ENCODE measurements at places on chromosomes 4 and X.

DNA sequence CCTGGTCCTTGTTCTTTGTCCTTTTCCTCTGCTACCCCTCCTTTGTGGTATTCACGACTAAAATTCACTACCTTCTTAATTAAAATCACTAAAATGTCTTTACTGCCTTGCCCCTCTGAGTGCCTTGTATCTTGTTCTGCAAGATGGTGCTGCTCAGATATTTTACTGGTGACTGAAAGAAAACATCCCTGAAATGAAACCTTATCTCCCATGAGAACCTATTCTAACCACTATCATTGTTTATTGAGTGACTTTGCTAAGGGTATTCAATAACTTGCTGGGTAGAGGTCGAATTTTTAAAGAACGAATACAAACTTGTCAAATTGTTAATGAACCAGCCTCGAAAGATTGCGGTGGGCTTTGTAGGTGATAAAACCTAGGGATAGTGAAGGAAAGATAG is 52.8 kb downstream of the SPRY1 start:
- no peak for DNase-seq

DNA sequence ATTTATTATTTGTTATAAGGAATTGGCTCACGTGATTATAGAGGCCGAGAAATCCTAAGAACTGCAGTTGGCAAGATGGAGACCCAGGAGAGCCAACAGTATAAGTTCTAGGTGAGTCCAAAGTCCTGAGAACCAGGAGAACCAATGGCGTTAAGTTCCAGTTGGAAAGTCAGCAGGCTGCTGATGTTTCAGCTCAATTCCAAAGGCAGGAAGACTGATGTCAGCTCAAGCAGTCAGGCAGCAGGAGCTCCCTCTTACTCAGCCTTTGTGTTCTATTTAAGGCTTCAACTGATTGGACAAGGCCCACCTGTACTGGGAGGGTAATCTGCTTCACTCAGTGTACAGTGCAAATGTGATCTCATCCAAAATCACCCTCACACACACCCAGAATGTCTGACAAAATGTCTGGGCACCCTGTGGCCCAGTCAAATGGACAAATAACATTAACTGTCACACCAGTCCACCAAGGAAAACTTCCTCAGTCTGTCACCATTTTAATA is 30.8 kb upstream of the TBL1X start:
- DNase-seq: no peak

DNA sequence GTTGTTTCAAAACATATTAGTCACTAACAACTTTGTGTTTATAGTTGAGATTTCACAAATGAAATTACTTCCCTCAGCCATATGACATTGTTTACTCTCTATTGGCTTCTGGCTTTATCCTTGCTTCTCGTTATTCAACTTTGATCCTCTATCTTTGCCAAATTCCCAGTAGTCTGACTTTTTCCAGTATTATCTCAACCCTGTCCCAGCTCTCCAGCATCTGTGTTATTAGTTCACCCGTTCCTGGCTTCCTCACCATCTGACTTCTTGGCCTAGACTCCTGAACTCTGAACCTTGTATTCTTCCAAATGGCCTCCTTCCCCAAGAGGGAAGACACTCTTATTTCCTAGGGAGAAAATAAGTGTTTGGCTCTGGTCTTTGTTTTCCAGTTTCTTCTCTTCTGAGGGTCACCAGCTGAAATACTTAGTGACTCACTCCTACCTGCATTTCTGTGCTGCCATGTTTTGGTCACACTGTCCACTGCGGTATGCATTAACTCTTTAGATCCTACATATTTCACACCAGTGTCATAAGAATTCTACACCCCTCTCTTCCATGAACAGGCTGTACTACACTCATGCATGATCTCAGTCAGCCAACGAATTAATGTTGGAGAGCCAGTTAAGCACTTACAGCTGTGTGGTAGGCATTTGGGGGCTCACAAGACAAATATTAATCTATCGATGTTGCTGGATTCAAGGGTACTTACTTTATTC is 17.0 kb upstream of the ARHGAP24 start:
- DNase-seq: no peak

- DNase-seq: no peak
Observed at GRCh38 chr4:4200624-4201023, 26.1 kb downstream of the OTOP1 start.

DNA sequence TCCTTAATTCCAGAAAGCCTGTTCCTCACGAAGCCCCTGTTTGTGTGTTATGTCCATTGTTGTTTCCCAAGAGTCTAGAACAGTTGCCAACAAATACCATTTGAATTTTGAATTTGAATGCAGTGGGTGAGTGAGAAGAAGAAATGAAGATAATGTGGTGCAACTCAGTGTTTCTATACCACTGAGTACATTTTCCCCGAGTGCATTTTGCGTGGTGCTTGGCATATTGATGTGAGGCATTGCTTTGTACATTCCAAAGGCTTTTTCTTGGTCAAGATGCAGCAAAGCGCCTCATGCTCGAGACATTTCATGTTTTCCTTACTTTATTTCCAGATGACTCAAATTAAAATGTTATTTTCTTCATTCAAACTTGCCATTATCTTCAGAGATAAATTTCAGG is 253.1 kb upstream of the RPS6KA3 start:
- no peak for DNase-seq

- no peak for DNase-seq
Observed at GRCh38 chrX:115565888-115566287, 4.9 kb downstream of the PLS3 start.

DNA sequence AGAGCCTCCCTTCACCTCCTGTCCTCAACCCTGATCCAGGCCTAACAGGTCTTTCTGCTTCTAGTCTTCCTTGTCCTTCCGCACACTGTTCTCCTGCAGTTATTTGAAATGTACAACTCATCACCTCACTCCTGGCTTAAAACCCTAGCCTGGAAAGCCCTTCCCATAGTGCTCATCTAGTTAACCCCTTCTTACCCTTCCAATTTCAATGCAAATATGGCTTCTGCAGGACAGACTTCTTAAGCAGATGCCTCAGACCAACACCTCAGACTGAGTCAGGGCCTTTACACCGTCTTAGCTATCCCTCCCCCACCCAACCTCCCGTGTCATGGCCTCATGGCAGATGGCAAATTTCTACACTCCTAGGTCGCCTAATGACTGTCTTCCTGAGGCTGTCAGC is 130.4 kb downstream of the BCOR start:
- DNase-seq: no peak

- DNase-seq: no peak
Observed at GRCh38 chr4:17884063-17884462, 73.3 kb downstream of the NCAPG start.

GRCh38 chr4:139279760-139280620 is at the start of gene MGARP:
TSS of gene MGARP (minus strand) at chr4:139280225. CDS start at chr4:139280158, 67 bp downstream.
- no peak for DNase-seq

GRCh38 chr4:100833906-100834305 is 316.1 kb upstream of the EMCN start:
- DNase-seq: no peak

DNA sequence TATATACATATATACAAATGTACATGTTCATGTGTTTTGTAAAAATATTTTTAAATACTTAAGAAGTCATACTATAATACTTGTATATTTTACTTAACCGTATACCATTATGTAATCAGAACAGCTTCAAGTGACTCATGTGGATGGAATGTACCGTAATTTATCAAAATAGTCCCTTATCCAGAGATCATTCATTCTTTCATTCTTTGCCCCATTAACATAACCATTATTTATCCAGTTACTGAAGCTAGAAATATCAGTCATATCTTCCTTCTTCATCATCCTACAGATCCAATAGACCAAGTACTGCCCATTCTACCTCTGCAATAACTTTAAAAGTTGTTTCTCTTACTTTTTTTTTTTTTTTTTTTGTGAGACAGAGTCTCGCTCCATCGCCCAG is 164.2 kb downstream of the MAB21L2 start:
- DNase-seq: no peak

GRCh38 chr4:150680651-150681050 is 98.7 kb downstream of the MAB21L2 start:
- no peak for DNase-seq

- DNase-seq: no peak
Observed at GRCh38 chr4:48237996-48238645, 31.5 kb downstream of the TEC start.

DNA sequence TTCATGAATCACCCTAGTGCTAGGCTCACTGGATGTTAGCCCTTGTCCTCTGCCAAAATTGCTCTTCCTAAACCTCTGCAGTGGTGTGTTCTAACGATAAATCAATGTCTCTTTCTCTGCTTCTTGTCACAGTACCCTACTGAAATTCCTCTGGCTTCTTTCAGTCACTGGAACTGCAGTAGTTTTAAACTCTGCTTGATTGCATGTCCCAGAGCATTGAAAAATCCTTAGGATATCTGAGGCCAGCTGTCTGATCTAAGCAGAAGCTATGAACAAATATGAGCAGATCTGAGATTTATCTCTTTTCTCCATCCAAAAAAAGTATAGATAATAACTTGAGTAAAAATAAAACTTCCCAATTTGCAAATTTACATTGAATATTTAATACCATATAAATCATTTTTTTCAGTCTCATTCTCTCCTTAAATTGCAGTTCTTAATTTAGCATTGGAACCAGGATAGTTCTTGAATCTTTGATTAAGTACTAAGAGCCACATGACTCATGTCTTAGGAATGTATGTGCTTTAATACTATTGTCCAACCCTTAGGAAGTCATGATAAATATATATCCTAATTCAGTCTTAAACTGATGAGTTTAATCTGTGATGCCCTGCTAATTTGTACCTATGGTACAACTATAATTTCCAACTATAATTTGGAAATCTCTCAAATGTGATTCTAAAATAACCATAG is 169.7 kb downstream of the PDHA2 start:
- no peak for DNase-seq

DNA sequence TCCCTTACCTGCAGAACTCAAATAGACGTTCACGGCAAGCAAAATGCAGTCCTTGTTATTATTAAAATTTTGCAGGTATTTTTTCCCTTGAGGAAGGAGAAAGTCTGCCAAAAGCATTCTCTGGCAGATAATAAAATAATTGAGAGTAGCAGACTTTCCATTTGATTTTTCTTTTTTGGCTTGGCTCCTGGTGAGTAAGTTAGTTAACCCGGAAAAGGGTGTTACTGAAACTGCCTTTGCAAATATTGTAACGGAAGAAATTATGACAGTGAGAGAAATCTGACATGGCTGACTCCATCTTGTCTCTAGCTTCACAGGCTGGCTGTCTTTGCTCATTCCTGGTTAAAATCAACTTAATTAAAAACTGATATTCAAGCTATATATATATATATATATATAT is 100.5 kb downstream of the GPR143 start:
- DNase-seq: no peak

- DNase-seq: no peak
Observed at GRCh38 chrX:10582215-10582733, 38.1 kb downstream of the MID1 start.

DNA sequence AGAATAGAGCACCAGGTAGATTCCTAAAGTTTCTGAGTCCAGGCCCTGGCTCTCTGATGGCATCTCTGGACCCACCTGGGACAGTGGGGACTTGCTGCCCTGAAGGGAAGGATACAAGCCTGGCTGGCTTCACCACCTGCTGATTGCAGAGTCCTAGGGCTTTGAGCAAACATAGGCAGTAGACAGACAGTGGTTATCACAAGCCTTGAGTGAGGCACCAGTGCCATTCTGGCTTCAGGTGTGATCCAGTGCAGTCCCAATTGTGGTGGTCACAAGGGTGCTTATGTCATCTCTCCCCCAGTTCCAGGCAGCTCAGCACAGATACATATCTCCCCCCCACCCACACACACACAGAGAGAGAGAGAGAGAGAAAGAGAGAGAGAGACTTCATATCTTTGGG is 6.6 kb upstream of the PRRG3 start:
- no peak for DNase-seq

DNA sequence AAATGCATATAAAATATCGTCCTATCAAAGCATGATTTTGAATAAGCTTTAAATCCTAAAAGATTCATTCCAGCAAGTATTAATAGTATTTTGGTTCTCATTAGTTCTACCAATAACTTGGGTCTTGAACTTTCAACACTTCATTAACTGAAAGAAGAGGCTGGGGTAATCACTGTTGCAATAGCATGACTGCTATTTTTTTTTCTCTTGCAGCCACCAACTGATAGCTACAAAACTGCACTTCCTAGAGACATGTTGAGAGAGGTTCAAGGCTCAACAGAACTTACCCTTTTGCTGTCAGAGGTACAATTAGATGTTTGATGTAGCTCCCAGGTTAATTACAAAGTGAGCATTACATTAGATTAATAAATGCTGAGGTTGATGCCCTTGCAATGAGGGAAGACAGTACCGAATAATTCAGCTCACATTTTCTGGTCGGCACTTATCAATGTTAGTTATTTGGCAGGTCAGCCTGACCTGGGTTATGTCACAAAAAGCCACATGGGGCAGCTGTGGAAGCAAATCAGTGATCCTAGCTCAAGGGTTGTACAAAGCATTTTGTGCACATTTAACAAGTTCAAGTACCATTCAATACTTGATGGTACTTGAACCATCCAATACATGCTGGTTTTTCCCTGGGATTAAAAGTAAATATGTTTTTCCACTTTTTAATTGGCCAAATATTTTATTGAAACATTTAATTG is 29.9 kb upstream of the TET2 start:
- DNase-seq: no peak

DNA sequence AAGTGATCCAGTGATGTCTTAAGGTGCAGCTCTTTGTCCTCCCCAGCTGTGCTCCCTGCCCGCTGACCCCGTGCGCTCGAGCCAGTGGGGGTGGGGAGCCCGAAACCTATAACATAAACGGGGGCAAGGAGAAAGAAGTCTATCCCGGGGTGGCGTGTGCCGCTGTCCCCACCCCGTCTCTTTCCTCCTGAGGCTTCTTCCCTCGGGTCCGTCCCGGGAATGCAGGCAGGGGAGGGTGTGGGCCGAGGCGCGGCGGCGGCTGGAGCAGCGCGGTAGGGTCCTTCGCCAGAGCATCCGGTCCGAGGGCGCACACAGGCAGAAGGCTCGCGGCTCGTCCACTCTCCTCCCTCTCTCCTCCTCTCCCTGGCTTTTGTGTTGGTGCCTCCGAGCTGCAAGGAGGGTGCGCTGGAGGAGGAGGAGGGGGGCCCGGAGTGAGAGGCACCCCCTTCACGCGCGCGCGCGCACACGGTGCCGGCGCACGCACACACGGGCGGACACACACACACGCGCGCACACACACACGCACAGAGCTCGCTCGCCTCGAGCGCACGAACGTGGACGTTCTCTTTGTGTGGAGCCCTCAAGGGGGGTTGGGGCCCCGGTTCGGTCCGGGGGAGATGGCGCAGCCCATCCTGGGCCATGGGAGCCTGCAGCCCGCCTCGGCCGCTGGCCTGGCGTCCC is at the start of gene RAB33A:
RAB33A (plus strand) TSS at position 517 of the 681 bp plus-strand sequence; CDS start at position 618, 101 bp downstream.
- no peak for DNase-seq
